NCI-H345 (cell line): ENCODE measurements at places on chromosomes 12 and 14.

DNA sequence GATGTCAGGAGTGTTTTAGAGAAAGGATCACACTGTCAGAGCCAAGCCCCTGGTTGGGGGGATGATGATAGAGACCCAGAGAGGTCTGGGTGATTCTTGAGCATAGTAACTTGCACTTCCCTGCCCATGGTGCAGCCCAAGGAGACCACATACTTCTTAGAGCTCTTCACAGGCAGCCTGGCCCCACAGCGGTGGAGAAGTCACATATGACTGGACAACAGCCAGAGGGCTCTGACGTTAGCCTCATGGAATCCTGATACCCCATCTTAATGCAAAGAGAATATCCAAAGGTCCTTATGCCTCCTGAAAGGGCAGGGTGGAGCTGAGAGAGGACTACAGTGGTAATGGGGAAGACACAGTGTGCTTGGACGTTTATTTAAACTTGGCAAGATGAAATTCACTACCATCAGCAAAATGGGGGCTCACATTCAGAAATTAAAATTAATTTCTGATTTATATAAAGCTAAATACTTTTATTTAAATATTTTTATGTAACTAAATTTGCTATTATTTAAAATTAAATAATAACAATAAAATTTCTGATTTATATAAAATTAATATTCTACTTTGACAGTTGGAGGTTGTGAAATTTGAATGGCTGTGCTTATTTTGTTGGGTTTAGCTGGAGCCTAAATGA lies 131.3 kb downstream of the KTN1 start:
- no peak for DNase-seq

DNA sequence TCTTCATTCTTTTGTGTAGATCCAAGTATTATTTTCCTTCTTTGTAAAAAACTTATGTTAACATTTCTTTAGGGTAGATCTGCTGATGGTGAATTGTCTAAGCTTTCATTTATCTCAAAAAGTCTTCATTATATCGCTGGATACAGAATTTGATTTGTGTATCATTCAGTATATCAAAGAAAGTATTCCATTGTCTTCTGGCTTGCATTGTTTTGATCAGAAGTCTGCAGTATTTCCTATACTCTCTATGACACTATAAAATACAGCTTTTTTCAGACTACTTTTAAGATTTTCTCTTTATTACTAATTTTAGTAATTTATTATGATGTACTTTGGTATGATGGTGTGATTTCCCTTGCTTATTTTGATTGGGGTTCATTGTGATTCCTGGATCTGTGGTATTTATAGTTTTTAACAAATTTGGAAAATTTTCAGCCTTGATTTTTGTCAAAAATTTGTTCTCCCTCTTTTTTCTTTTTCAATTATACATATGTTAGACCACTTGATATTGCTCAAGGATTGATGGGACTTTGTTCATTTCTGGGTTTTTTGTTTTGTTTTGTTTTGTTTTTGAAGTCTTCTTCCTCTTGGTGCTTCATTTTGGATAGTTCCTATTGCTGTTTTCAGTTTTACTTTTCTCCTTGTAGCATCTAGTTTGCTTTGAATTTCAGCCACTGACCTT lies 176.5 kb downstream of the ZFP36L1 start:
- DNase-seq = no peak

DNA sequence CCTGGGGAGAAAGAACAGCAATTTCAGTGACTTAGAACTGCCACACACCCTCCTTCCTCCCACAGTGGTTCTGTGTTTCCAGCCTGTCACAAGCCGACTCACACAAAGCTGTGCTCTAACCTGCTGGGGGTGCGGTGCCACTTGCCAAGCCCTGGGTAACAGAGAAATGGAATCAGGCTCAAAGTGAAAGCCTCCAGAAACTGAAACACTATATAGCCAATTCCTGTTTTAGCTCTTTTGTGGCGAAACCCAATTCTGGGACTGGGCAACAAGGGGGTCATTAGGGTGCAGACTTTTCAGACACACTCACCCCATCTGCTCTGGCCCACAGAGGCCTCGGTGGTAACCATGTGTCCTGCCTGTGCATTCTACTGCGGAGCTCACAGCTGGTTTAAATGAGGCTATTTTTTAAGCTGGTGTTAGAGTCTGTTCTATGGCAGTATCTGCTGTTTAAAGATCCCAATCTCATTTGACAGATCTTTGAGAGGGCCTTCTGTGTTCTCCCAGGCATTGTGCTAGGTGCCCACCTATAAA lies 15.2 kb upstream of the ACTR6 start:
- DNase-seq = no peak

DNA sequence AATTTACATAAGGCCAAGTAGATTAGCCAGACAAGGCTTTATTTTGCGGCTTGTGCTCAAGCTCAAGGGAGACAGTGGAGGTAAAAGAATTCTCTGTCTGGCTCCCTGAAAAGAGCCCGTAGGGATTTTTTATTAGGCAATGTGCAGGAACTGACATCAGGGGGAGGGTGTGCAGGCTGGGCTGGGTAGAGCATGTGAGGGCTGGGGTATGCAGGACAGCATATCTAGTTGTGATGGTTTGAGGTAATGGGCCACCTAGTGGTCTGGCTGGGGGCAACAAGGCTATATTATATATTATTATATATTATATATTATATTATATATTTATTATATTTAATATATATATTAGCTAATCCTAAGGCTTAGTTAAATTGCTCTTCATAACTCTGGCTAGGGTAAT lies 102.1 kb downstream of the TMEM117 start:
- no peak for DNase-seq

DNA sequence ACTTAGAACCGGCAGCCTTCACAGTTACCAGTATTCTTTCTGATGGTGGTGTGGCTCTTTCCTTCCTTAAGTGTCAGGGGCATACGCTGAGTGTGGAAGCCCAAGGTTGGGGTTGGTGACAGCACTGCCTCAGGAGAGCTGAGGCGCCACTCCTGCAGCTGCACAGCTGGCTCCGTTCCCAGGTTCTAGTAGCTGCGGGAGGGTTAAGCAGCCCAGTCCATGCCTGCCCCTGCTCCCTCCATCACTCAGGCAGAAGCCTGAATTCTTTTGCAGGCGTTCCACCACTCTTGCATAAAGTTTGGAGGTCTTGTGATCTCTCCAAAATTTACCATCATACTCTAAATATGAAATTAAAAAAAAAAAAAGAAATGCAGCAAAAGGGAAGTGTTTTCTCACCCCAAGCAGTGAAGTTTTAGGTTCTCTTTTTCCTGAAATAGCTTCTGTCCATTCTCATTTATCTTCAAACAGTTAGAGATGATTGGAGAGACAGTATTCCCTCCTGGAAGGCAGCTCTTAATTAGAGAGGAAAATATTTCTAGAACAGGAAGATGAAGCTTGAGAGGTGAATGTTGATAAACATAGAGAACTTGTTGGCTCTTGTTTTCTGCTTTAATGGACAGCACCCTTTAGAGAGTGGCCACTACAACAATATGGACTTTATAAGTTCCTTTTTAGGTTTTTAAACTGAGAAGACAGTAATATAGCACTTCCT lies 136.1 kb downstream of the FGD4 start:
- DNase-seq = peak; percentile 85

GRCh38 chr14:43341921-43342320 lies 1165.2 kb downstream of the FSCB start:
- no peak for DNase-seq

DNA sequence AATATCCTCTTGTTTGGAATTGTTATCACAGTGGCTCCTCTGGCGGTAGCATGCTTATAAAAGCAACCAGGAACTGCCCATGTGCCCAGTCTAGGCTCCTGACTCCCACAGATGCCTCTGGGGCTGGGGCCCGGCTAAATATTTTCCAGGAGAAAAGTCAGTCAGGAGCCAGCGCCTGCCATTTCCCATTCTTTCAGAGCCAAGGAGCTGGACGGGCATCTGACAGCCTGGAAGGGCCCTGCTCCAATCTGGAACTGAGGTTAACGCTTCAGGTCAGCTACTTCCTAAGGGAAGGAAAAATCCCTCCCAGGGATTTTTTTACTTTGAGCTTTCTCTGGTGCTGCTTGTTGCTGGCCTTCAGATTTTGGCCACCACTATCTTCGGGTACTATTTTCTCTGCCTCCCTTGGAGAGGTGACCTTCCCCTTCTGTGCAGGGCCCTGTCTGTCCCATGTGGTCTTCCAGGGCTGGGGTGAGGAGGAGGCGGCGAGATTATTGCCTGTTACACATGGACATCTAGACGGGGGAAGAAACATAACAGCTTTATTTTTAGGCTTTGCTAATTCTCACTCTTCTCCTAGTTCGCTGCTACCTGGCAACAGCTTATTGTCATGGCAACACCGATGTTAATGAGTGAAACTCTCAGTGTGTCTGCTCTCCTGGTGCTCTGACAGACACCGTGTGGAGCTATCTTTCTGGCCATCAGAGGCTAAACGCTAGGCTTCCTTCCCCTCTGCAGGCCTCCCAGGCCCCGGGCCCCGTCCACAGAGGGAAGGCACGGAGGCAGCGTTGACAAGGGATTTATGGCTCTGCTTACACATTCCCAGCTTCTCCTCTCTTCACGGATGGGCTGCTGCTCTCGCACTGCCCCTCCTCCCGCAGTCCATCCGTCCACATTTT lies 160.4 kb downstream of the CACNA1C start:
- DNase-seq = peak; percentile 2

DNA sequence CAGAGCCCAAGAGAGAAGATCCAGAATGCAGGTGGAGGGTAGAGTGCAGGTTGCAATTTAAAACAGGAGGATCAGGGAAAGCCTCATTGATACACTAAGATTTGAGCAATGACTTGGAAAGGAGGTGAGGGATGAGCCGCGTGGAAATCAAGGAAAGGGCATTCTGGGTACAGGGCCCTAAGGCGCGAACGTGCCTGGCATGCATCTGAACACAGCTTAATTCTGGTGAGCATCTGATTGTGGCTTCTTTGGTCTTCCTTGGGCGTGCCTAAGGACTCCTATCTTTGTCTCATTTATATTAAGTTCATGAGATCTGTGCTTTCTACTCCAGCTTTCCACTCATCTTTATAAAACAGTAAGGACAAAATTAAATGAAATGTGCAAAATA lies 79.3 kb downstream of the NTF3 start:
- no peak for DNase-seq

GRCh38 chr12:41636653-41637052 lies 448.5 kb downstream of the PDZRN4 start:
- DNase-seq = no peak

DNA sequence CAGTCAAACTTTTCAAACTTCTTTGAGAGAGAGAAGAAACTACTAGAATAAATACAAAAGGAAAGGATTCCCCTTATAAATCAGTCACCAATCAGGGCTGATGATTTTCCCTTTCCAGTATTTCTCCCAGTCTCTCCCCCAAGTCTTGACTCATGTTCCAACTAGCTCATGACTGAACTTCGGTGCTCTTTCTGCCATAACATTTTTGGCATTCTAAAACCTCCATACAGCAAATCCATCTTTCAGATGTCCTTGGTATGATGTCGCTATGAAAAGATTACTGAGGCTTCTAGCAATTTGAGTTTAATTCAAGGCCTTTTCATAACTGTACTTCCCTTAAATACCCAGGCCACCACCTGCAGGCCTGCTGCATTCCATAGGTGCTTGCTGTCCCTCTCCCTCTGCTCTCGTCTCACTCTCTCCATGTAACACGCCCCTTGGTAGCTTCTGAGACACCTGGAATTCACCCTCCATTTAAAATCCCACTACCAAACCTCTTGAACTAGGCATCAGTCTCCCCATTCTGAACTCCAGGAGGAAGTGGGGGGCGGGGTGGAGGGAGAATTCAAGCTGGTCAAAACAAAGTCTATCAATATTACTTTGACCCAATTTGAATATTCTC lies 2.4 kb downstream of the PRKD1 start:
- no peak for DNase-seq

- peak; percentile 62 for DNase-seq
Observed at GRCh38 chr12:53063708-53064612, 14.1 kb downstream of the TNS2 start.

DNA sequence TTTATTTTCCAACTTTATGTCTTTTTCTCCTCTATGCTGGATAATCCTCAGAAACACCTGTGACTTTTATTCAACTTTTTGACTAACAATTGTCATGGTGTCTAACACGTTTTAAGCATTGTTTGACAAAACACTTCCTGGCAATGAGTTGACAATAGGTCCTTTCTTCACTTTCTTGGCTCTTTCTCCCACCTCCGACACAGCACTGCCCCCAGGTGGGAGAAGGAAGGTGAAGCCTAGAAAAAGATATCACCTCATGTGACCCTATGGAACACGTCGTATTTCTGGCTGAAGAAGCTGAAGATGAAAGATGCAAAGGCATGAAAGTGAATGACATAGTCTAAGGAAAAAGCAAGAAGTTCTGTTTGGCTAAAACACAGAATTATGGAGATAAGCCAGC lies 430.0 kb downstream of the ETNK1 start:
- peak; percentile 25 for DNase-seq

DNA sequence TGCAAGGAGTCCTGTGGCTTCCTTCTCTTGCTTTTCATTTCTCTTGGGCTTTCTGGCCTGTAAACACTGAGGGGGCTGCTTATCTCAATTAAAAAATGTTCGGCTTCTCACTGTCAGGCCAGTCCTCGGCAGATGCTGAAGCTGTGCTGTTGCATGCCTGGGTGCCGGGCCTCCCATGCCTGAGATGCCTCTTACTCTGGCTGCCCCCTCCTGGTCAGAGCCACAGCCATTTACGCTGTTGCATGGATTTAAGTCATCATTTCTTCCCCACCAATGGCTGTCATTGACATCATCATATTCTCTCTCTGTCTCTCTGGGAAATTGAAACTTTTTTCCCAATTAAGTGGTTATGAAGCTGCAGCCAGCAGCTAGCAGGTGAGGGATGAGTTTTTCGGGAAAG lies 53.7 kb downstream of the FOXN4 start:
- DNase-seq = no peak

- DNase-seq = no peak
Observed at GRCh38 chr12:58233886-58234285, 292.5 kb downstream of the ATP23 start.

DNA sequence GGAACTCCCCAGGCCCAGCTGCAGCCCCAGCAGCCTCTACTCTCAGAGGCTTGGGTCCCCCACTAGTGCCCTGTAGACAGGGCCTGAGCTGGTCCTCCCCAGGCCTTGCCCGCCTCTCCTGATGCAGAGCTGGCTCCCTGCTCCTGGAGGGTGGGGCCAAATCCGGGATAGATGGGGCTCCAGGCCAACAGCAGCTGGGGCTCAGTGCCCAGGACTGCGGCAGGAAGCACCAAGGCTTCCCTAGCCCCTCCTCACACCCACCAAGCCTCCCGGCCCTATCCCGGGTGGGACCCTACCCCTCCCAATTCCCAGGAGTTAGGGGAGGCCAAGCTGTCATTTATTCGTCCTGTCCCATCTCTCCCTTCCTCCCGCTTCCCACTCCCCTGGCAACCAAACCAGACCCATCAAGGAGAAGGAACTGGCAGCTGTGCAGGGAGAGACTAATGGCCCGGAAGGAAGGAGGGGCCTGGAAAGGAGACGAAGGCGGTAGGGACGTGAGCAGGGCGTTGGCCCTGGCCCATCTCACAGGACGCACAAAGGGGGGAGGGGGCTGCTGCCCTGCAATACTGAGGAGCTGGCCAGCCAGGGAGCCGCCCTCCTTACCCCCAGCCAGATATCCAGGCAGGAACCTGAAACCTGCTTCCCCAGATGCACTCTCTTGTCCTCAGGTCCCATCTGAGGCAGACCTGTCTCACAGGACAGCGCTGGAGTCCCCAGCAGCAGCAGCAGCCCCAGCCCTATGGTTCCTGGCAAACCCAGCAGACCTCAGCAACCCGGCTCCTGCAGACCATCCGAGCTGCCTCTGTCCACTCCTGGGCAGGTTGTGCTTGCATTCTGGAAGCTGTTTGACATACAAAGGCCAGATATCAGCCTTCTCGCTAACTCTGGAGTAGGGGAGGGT lies 1.6 kb upstream of the PRPH start:
- DNase-seq = no peak

- DNase-seq = peak; percentile 68
Observed at GRCh38 chr14:36502558-36503508, 17.2 kb downstream of the NKX2-1 start.

GRCh38 chr12:53950437-53950773 lies 4.3 kb upstream of the HOXC12 start:
- DNase-seq = no peak
